Nucleus accumbens (tissue), 56 donors: ENCODE measurements at places on chromosomes 6 and 20.

- no peak for DNase-seq
Observed at GRCh38 chr6:125503181-125503580, 201.4 kb upstream of the HDDC2 start.

- no peak for DNase-seq
Observed at GRCh38 chr6:139611327-139612134, 237.1 kb upstream of the CITED2 start.

DNA sequence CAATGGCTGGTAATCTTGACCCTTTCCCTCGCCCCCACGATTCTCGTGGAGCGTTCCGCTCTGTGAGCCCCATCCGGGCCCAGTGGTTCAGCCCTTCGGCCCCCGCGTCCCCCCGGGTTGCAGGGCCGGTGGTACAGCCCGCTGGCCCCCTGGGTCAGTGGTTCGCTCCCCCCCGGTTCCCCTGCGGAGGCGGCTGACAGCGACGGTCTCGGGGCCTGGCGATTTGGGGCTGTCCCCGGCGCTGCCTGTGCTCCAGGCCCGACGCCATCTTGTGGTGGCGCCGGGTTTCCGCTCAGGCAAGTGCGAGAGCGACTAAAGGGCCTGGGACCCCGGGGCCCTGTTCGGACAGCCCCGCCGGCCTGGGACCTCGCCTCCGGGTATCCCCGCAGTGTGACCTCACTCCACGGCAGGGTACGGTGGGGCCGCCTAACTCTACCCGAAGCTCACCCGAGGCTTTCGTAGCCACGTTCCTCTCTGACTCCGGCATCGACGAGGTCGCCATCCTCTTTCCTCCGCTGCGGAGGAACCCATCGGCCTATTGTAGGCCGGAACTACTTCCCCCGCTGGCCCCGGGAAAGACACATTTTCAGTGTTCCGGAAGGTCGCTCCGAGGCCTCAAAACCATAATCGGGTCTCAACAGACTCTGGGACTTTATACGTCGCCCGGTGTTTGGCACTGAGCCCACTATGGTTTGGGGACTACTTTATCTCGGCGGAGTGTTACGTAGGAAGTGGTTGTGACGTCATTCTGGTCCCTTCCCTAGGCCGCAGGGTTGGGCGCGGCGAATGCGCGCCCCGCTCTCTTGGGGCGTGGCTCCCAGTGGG is at the start of gene ZNF335:
Gene ZNF335 (minus strand): TSS at position 529 of the 825 bp plus-strand sequence. CDS start 793 bp downstream, outside the sequence.
- peak; percentile 92 for DNase-seq

GRCh38 chr20:49699200-49699992 is 14.3 kb downstream of the B4GALT5 start:
- DNase-seq, result no peak

DNA sequence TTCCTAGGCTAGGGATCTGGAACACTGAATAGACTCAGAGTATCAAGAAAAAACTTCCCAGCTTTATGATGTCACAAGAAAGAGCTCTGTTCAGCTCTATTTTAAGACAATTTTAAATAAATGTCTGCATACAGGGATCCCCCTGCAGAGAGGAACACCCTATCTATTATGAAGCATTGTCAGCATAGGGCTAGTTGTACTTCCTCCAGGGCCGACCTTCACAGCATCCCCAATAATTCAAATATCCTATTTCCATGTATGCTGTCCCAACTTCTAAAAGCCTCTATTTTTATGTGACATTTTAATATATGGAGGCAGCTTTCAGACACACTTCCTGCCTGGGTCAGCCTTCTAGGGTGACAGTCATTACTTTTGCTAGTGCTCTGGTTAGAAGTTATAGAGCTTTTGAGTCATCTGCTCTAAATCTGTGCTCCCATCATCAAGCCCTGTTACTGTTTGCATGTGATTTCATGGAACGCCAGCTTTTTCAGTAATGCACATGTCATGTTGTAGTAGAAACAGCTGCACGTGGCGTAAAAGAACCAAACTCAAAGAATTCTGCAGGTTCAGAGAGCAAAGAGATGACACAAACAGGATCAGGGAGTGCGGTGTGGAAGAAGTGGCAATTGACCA is 189.2 kb downstream of the ADGB start:
- no peak for DNase-seq

GRCh38 chr6:165679326-165679725 is 16.3 kb upstream of the PDE10A start:
- no peak for DNase-seq

DNA sequence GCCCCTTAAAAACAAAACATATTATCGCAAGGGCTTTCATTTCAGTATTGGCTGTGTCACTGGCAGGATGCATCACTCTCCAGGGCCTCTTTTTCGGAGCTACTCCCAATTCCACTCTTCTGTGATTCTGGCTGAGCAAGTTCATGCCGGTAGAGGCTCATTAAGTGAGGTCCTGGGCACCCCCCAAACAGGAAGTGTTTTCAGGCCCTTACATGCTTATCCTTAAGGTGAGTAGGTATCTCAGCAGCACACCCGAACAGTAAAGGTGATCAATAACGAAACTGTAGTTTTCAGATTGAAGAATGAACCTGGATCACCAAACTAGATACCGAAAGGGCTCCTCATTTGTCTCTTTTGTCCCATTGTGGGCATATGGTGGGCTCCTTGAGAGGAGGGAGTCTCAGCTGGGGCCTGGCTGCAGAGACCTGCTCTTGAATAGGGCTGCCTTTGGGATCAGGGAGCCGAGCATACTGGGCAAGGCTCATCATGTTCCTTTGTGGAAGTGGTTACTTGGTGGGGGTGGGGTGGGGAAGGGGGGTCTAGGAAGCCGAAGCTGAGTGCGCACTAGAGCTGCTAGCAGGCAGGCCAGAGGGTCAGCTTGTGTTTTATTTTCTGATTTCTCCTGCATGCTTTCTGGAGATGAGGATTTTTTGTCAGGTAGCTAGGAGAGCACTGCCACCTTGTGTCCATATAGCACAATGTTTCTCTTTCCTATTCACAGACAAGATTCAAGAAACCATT is 65.2 kb downstream of the CDS2 start:
- peak; percentile 41 for DNase-seq

GRCh38 chr6:70391492-70391891 is 21.8 kb upstream of the FAM135A start:
- DNase-seq, result no peak

- DNase-seq, result no peak
Observed at GRCh38 chr6:1420382-1420781, 31.0 kb downstream of the FOXF2 start.

- no peak for DNase-seq
Observed at GRCh38 chr6:6333501-6333900, 13.0 kb upstream of the F13A1 start.

DNA sequence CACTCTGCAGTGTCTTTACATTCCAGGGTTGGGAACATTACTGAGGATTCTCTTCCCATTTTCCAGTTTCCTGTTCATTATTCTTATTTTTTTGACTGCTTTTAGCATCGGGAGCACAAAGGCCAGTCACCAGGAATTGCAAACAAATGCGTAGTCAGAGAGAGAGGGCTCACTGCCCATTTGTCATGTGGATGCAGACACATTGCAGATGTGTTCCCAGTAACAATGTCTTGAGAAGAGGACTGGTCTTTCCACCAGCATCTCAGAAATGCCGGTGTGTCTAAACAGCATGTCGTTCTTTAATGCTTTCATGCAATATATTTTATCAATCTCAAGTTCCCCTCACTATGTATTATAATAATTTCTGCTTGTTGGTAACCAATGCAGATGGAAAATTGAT is 952 bp upstream of the TAAR6 start:
- DNase-seq, result peak; percentile 55

DNA sequence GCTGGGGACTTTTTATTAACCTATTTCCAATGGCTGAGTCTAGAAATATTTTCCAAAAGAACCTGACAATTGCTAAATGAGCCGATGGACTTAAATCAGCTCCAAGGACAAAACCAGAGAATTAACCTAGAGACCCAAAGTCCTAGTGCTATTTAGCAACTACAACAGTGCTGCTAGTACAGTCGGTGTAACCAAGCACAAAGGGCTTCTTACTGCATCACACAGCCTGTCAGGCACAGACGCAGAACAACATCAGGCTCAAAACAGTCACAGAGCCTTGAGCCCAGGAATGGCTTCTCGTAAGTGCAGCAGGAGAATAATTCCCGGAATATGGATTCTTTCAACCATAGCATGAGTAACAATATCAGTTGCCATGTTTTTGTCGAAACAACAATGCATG is 70.0 kb downstream of the GFOD1 start:
- no peak for DNase-seq

- DNase-seq, result no peak
Observed at GRCh38 chr6:1027109-1027794, 284.6 kb upstream of the FOXQ1 start.

DNA sequence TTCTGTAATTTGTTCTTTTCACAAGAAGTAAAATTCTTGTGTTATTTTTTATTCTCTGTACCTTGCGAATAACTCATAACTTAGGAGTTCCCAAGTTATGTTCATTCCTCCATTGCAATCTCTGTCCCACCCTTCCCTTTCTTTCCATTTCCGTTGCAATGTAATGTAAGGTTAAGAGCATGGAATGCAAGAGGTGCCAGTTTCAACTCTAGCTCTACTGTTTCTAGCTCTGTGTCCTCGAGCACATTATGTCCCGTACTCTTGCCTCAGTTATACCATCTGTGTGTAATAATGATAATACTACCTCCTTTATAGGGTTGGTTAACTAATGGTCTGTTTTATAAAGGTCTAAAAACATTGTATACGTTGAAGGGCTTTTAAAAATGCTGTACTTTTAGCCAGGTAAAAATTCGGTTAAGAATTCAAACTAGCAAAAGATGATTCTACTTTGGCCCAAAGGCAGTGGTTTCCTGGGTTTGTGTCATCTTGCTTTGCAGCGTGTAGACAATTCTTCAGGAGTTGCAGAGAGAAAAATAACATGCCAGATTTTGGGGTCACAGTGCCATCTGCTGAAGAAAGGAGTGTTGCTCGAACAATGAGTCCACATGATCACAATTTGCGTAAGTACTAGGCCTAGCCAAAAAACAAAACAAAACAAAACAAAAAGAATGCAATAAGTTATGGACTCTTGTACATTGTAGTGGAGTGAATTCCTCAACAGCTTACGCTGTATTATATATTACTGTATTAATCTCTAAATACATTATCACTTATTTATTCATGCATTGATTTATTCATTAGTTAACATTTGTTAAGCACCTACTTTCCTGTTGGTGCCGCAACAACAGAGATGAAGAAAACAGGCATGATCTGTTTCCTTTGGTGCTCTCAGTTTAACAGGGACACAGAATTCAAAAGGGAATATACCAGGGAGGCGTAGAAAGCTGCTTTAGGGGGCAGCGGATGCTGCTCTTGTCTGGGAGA is 10.0 kb upstream of the PFDN4 start:
- no peak for DNase-seq

DNA sequence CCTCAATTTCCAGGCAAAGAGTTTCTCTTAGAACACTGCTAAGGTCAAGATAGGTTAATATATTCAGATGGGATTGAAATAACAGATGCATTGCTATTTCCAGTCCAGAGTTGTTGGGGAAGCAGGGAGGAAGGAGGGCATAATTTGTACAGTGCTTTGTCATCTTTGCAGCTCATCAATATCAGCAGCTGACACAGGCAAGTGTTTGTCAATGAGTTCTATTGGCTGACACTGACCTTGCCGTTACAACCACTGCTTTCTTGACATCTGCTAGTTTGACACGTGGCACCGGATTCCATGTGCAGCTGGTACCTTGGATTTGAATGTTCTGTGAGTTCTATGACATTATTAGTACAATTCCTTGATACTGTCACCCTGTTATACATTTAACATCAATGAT is 28.0 kb upstream of the MLIP start:
- DNase-seq, result no peak

DNA sequence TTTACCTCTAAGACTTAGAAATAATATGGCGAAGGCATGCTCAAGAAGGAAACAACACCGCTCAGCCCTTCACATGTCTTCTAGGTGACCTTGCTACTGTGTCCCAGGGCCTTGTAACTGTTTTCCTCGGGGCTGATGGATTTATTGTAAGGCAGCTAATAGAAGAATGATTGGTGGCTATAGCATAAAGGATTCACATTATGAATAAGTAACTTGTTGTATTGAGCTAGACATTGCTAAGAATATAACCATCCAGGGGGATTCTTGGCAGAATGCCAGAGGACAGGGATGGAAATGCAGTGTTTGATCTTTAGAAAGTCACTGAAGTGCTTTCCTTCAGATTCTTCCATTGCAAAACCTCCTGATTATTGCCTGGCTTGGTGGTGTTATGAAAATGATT is 54.9 kb downstream of the PLEKHG1 start:
- no peak for DNase-seq

DNA sequence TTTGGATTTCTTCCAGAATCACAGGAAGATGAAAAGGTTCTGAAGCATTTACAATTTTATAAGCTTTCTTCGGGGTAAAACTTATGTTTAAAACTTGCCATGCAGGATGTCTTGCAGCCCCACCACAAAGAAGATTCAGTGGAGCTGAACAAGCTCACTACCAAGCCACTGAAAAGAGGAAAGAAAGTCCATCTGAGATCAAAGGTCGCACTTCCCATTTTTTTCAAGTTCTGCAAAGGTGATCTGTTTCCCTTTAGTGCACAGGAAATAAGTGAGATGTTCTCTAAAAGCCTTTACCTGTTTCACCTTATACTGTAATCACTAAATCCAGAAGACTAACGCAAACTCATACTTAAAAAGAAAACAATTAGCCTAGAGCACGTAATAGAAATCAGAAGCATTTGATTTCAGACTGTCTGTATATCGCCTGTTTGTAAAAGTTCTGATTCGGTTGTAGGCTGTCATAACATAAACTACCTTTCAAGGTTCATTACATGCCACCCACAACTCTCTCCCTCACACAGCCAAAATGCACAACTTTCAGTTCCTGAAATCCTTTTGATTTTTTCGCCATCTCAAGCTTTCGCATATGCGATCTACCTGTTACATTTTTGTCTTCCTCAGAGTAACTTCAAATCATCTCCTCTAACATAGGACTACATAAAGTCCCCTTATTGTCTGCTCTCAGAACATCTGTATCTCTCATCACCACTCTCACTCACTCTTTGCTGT is 1.8 kb downstream of the ECHDC1 start:
- DNase-seq, result no peak

DNA sequence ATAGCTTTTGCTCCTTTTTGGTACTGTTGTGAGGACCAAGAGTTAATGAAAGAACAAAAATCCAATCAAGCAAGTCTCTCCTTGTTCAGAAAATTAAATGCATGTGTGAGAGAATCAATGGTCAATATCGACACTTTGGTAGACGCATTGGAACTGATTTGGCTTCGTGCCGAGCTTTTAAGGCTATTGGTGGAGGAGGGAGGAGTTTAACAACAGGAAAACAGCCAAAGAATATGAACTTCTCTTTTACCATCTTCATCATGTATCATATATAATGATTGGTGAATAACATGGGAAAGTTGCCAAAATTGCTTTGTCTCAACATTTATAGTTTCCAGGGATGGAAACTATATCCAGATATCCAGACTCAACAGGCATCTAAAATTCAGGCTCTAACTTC is 266.5 kb upstream of the CITED2 start:
- DNase-seq, result no peak

DNA sequence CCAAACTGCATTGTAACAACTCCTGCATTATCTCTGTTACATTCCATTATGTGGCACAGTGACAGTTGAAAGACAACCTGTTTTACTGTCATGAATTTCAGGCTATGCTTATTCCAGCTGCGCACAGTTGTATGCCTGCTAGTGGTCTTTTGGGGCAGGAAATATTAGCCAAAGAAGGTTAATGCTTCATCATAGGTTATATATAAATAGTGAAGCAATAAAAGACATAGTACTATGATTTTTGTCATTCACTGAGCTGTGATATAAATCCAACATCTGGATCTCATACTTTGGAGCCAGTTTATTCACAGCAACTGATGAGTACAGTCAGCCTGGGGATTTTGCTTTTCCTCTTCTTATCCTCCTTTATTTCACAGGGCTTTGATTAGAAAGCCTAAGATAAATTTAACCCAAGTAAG is 55.6 kb downstream of the FILIP1 start:
- no peak for DNase-seq
